ENCODE measurements at places on chromosomes 3 and 15. TPM values are rescaled to one million over a fixed set of nuclear protein-coding genes. Genes with fewer than 3 reads are reported as not detected.

DNA sequence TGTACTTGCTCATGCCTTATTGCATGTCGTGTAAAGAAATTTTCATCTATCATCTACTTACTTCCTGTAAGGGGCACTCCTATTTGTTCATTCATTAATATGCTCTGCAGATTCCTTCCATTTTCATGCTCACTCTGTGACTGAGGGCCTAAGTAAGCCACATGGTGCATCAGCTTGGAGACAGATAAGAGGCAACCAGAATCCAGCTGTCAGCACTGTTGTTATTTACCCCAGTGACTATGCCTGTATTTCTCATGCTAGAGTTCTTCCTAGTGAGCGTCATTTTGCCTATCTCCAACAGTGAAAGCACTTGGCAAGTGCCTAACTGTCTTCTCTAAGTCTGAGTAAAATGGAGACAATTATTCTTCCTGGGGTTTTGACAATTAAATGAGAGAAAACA, 124.8 kb upstream of the ABI3BP start:
- no peak for DNase-seq

- DNase-seq = no peak
Measured at GRCh38 chr15:97840501-97840900, 120.0 kb upstream of the ARRDC4 start.

SEMA3G gene
- under 0.01 TPM for total RNA-seq

TGM5 gene
- not detected for total RNA-seq

- DNase-seq = no peak
Measured at GRCh38 chr15:70451821-70452653, 311.3 kb downstream of the UACA start.

- DNase-seq = peak; percentile 76
Measured at GRCh38 chr3:177827511-177828207, 630.4 kb upstream of the TBL1XR1 start.

GRCh38 chr3:188233320-188233719, 79.4 kb downstream of the LPP start:
- DNase-seq = peak; percentile 72

MPI gene
- total RNA-seq = 33.9 TPM

- DNase-seq = no peak
Measured at GRCh38 chr3:33513262-33513863, 73.2 kb upstream of the UBP1 start.

FGD5 gene
- under 0.01 TPM for total RNA-seq

GRCh38 chr15:66886686-66887273, 178.6 kb upstream of the SMAD3 start:
- no peak for DNase-seq

GRCh38 chr15:101437209-101437608, 52.3 kb downstream of the PCSK6 start:
- DNase-seq = no peak

GOLGA8M gene
- under 0.01 TPM for total RNA-seq

- no peak for DNase-seq
Measured at GRCh38 chr3:134103470-134103869, 73.7 kb upstream of the SLCO2A1 start.

GRCh38 chr3:142152384-142152783, 3.0 kb upstream of the TFDP2 start:
- DNase-seq = peak; percentile 58

ASB14 gene
- not detected for total RNA-seq

- no peak for DNase-seq
Measured at GRCh38 chr3:120699333-120699732, 17.3 kb upstream of the HGD start.

DNA sequence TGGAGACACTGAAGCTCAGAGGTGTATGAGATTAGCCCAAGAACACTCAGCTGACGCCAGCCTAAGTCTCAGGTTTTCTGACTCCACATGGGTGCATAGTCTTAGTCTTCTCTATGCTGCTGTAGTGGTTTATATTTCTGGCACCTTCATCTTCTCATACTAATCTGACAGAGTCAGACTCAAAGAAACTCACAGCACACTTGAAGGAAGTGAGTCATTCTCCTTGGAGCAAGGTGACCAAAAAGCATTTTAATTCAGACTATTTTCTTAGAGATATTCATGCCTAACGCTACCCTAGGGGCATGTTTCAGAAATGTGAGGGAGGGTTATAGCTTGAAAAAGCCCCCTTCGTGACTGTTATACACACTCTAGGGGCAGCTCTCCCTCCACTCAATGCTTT, 775.3 kb upstream of the ARPP21 start:
- DNase-seq = no peak

DNA sequence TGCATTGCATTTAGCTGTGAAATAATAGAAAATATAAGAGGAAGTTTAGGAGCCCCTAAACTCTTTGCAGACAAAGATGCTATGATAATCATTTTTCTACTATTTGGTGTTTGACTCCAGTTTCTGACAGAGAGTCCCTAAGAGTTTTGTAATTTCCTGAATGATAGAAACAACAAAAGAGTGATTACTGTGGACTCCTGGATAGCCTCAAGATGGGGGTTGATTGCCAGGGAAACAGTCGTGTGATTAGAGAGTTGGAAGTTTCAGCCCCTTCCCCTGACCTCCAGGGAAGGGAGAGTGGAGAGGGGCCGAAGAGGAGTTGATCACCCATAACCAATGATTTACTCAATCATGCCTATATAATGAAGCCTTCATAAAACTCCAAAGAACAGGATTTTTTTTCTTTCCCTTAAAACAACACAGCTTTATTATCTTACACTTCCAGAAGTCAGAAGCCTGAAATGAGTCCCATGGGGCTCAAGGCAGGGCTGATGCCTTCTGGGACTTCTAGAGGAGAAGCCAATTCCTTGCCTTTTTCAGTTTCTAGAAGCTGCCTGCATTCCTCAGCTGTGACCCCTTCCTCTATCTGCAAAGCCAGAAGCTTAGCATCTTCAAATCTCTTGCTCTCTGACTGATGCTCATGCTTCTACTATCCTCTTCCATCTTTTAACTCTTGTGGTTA, 292.3 kb upstream of the ZPLD1 start:
- no peak for DNase-seq

- no peak for DNase-seq
Measured at GRCh38 chr3:3102751-3103150, 7.4 kb downstream of the IL5RA start.

- no peak for DNase-seq
Measured at GRCh38 chr3:188230962-188231361, 77.0 kb downstream of the LPP start.

DNA sequence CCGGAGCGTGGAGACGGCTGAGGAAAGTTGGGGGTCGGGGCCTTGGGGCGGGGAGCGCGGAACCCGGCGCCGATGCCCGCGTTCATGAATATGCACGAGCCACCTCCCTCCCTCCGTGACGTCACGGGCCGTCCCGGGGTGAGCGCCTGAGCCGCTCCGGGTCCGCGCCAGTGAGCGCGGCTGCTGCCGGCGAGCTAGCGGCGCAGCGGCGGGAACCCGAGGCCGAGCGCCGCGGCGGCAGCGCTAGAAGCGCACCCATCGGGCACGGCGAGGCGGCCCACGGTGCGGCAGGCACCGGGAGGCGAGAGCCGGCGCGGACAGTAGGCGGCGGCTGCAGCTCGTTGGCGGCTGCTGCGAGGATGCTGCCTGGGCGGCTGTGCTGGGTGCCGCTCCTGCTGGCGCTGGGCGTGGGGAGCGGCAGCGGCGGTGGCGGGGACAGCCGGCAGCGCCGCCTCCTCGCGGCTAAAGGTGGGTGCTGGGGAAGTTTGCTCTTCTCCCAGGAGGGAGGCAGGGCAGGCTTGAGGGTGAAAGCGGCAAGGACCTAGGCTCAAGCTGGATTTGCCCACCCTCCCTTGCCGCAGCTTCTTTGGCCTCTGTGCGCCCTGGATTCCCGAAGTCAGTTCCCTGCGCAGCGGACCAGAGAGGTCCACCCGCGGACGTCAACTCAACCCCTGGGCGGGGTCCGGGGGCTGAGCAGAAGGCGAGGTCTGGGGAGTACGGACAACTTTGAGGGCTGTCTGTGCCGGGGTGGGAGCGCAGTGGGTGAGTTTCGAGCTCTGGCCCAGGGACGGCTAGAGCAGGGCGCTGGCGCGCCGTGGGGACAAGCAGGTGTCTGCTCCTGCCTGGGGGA, at the start of gene CLSTN2:
CLSTN2 (plus strand) TSS at position 170 of the 850 bp plus-strand sequence.
- DNase-seq = peak; percentile 87

DNA sequence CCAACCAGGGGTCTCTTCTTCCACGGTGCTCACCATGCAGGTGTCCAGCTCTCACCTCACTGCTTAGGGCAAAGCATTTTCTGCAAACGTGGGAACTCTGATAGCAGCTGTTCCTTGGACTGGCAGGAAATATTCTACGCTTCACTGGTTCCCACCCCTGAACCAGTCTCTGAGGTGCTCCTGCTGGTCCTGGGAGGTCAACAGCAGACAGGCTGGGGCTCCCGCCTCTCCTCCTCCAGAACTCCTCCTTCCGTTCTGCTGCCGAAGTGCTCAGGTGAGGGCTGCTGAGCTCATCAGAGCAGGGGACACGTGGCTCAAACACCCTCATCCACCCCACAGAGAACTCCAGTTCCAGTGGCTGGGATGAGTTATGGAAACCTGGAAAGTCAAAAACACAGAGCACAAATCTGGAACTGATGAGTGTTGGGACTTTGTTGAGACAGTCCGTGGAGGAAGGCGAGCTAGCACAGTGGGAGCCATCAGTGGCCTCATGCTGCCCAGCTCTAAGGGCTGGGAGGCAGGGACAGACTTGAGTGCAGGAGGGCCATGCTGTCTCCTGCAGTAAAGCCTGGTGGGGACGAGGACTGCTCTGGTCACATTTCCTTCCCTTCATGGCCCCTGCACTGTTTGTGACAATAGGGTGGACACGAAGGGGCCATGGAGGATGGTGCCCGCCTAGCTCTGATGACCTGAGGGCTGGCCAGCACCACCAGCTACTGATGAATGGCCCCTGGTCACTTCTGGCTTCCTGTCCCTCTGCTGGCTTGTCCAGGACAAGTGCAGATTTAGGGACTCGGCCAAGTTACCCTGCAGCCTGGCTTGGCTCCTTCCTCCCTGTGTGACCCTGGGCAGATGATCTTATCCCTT, 137.8 kb downstream of the KLF13 start:
- no peak for DNase-seq

GRCh38 chr3:131081224-131081623, 54.5 kb downstream of the NEK11 start:
- DNase-seq = no peak

DNA sequence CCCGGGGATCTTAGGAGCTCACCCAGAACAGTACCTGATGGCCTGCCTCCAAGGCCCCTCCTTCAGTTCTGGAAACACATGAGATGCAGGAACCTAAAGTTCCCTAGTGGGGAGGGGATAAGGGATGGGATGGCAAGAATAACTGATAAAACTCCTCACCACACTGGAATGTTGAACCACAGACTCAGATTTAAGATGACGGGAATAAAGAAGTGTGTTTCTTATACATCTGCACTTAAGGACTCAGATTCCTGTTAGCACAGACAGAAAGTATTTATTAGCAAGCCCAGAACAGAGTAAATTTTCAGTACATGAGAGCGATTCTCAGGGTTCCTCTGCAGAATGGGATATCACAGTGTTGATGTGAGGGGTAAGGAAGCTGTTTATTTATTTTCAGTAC, 245.2 kb downstream of the TLE3 start:
- DNase-seq = no peak

DNA sequence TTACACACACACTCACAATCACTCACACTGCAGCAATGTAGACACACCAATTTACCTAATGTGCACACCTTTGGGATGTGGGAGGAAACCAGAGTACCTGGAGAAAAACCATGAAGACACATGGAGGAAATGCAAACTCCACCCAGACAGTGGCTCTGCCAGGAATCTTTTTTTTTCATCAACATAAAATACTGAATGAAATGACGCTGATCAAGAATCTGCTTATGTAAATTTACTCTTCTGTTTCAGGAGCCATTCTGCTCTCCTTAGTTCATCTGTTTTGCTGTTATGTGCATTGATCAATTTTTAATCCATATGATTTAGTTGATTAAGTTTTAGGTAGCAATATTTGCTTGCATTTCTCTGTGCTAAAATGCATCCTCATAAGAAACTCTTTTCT, 414.2 kb upstream of the CCDC54 start:
- DNase-seq = no peak

GRCh38 chr3:8777201-8777977, 8.0 kb upstream of the OXTR start:
- no peak for DNase-seq
